HFFc6 (cell line): ENCODE measurements at places on chromosomes 3 and 15. TPM values are rescaled to one million over a fixed set of nuclear protein-coding genes. Genes with fewer than 3 reads are reported as not detected.

GRCh38 chr3:63015614-63016309, 140.5 kb upstream of the CADPS start:
- no peak for DNase-seq

DNA sequence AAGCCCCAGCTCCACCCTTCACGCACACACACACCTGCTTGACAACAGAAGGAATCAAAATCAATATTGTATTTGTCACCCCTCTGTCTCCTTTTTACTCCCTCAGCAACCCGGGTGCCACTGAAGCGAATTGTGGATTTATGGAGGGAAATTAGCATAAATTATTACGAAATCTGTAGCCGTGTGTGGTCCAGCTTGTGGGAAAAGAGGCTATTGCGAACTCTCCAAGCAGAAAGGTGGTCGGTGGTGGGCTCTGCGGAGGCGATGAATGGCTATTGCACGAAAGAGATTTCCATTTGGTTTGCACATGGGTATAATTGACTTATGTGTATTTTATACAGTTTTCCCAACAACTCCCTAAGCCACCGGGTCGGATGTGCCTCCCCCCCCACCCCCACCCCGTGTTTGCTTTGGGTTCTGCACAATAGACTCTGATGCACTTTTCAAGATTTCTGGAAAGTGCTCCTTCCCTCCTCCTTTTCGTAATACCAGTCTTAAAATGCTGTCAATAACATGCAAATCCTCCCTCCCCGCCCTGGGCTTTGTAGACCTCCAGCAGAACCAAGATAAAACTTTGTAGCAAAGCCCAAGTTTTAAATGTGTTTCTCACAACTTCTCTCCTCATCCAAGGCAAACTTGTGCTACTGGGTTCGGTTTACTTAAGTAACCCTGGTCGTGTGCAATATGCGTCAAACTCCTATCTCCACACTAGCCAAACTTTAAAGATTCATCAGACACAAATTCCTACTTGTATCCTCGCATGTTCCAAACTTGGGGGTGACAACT, 3.1 kb upstream of the FOXB1 start:
- DNase-seq, result no peak

The KLHL40 gene
- total RNA-seq, result not detected in 2 replicates

- DNase-seq, result no peak
These were observed 308.7 kb upstream of the IL12A start for GRCh38 chr3:159679900-159680299.
